ENCODE measurements at places on chromosomes 3 and 15.

- no peak for DNase-seq
Measured at GRCh38 chr15:77144492-77145070, 73.7 kb upstream of the TSPAN3 start.

GRCh38 chr3:138051947-138052802 lies 42.2 kb downstream of the CLDN18 start:
- DNase-seq: no peak

- DNase-seq: no peak
Measured at GRCh38 chr3:15638891-15639262, 37.3 kb downstream of the BTD start.

DNA sequence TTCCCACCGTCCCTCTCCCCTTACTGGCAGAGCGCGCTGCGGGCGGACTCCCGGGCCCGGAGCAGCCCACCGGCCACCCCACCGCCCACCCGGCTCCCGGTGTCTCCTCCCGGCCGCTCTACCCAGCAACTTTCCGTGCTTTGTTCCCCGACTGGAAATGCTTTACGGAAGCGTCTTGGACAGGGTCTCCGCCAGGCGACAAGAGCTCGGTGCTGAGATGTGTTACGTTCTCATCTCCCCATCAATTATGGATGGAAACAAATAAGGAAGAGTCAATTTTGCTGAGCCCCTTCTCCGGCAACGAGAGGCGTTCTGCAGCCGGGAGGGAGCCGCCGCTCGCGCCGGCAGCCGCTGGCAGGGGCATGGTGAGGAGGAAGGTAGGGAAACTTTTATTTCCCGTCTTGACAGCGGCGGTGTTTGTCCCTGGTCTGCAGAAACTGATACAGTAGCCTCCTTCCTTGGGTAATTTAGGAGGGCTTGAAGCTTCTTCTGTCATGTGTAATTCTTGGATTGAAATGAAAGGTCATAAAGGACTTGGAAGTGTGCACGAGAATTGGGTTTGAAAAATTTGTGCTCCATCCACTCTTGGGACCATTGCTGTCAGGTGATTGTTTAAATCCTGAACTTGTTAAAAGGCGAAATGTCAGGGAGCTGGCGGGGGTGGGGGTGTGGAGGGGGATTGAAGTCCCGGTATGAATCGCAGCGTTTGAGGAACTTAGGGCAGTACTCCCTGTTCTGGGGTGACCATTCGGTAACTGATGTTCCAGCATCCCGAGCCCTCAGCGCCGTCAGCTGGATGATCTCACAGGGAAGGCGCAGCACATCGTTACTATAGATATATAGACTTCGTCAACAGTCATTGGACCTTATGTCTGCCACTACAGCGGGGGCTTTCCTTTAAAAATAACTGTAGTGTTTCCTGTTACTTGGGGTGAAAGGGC lies 1.5 kb downstream of the SEMA6D start:
- DNase-seq: peak; percentile 76

DNA sequence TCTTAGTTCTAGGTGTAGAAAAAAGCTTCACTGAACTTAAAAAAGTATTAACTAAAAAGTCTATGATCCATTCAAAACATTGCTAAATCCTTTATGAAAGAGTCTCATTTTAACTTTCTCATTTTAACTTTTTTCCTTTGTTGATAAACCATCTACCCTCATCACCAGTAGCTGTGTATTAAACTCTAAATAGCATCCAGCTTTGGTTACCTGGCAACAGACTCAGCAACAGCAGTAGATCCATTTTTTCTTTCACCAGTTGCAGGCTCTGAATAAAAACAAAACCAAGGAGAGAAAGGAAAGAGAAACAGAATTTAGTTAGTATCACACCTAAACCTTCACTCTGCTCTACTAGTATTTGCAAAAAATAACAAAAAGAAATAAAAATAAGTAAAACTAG lies 51.6 kb downstream of the TP53BP1 start:
- no peak for DNase-seq

DNA sequence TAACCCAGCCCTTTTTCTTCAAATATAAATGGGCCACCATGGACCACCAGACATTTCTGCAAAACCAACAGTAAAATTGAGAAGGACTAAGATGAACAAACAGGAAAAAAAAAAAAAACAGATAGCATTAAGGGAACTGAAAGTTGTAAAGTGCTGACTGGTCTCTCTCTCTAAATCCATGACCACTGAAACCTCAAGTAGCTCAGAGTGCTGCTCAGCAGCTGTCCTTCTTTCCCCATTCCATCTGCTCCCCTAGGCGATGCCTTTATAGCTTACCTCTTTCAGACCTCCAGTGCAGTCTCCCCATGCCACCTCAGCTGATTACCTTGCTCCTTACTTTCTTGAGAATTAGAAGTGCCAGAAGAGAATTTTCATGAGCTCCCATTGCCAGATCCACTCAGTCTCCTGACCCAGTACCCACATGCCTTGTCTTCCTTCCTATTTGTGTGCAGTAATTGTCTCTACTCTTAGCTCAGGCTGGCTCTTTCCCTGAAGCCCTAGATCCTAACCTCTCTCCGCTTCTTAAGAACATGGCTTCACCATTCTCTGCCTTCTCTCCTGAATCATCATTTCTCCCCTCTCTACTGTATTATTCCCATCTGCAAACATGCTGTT lies 23.9 kb upstream of the XIRP1 start:
- DNase-seq: no peak

DNA sequence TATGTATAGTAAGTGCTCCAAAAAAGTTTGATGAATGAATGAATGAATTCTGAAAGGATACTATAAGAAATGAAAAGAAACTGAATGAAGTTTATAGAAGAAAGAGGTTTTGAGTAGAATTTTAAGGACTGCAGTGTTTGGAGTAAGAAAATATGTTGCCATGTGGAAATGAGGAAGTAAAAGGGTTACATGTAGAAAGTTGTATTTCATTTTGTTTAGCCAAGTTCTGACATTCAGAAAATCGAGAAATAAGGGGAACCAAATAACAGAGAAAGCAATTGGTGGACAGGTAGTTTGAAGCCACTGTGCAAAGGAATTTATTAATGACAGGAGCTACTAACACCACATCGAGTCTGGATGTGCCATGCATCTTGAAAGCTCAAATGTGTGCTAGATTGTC lies 200.7 kb downstream of the SATB1 start:
- no peak for DNase-seq

GRCh38 chr3:169363318-169364265 lies 299.9 kb downstream of the MECOM start:
- DNase-seq: no peak

DNA sequence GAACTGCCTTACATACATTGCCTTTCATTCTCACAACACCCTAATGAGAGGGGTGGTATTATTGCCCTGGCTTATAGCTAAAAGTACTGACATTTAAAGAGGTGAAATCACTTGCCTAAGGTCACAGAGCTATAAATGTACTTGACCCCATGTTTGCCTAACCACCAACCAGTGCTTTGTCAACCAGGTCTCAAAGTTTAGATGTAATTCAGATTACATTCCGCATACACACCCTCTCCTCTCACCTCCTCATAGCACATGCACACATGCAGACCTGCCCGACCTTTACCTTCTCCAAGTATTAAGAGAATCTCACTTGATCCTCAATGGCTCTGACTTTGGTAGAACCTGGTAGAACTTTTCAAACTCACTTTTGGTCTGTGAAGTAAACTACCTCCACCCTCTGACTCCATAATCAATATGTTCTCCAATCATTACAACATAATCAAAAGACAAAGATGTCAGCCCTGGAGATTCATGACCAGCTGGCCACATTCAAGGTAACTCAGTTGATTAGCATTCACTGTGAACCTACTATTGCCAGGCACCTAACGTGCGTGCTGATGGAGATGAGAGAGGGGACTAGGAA lies 63.2 kb upstream of the HES1 start:
- DNase-seq: no peak

DNA sequence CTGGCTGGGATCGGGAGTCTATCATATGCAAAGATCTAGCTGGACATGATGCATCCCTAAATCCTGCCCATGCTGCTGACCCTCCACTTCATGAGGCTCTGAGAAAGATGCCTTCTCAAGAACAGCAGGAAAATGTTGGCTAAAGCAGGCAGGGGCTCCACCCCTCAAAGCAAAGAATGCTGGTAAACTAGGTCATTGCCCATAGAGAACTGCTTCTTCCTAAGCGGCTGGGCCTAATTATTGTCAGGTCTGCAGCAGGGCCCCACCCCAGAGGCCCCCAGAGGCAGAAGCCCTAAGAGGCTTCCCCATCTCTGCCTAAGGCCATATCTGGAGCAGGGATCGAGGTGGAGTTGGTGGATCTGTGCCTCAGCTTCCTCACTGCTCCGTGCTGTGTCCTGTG lies 447.4 kb upstream of the PROK2 start:
- no peak for DNase-seq

DNA sequence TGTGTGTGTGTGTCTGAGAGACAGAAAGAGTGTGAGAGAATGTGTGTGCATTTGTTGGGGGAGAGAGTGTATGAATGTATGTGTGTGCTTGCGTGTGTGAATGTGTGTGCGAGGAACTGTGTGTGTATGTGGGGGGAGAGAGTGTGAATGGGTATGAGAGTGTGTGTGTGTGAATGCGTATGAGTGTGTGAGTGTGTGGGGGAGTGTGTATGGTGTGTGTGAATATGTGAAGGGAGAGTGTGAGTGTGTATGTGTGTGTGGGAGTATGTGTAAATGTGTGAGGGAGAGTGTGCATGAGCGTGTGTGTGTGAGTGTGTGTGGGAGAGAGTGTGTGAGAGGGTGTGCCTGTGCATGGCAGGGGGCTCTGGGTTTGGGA lies 79.8 kb upstream of the ABHD17C start:
- no peak for DNase-seq

DNA sequence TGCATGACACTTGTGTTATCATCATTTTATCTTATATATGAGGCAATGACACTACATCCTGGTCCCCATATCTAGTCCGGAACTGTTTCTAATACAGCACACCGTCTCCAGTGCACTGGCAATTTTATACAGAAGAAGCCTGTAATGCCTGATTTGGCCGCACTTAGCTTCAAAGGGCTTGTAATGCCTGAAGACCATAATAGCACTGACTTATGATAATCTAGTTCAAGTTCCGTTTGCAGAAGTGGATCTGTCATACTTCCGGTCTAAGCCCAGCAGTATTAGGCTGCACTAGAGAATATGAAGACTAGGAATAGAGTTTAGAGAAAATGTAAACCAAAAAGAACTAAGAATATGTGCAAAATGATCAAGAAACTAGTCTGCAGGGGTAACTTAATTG lies 1.3 kb downstream of the BNIP2 start:
- DNase-seq: no peak

DNA sequence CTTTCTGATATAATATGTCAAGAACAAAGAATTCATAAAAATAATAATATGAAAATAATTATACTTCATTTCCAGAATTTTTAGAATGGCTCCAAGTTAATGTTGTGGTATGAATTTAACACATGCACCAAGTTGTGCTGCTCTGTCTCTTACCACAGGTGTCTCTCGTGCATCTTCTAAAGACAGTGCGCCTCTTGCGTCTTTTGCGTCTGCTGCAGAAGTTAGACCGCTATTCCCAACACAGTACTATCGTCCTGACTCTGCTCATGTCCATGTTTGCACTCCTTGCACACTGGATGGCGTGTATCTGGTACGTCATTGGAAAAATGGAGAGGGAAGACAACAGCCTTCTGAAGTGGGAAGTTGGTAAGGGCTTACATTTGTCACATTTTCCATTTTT lies 246.6 kb downstream of the KCNH8 start:
- DNase-seq: no peak

DNA sequence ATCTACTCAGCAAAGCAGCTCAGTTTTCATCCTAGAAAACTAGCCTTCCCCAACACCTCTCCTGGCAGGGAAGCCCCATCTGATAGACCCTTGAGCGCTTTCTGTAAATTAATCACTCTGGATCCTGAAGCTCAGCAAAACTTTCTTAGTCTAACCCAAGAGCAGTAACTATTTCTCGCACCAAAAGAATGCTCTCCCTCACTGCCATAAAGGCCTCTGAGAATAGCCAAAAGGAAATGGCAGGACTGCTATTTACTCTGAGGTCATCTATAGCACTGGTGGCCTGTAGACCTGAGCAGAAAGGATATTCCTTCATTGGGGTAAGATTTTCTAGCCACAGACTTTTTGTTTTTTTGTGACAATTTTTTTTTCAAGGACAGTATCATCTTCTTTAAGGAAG lies 345.8 kb upstream of the ADAMTS9 start:
- no peak for DNase-seq

GRCh38 chr3:31086698-31087097 lies 192.2 kb upstream of the GADL1 start:
- no peak for DNase-seq

- DNase-seq: no peak
Measured at GRCh38 chr3:41522612-41523011, 323.3 kb downstream of the CTNNB1 start.

- no peak for DNase-seq
Measured at GRCh38 chr3:193790086-193790990, 197.3 kb downstream of the OPA1 start.

Measured in cardiac septum (tissue), 1 donor.